ENCODE measurements at places on chromosomes 12 and 14.

DNA sequence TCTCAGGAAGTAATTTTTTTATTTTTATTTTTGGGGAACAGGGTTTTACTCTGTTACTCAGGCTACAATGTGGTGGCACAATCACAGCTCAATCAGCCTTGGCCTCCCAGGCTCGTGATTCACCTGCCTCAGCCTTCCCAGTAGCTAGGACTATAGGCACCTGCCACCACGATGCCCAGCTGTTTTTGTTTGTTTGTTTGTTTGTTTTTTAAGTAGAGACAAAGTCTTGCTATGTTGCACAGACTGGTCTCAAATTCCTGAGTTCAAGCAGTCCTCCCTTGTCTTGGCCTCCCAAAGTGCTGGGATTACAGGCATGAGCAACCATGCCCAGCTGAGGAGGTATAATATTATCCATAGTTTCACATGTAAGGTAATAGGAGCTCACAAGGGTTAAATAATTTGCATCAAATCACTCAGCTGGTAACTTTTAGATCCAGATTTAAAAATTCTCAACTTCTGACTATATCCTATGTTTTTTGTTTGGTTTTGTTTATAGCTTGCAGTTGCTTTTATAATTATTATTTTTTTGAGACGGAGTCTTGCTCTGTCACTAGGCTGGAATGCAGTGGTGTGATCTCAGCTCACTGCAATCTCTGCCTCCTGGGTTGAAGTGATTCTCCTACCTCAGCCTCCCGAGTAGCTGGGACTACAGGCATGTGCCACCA is 629.3 kb downstream of the DIO2 start:
- no peak for DNase-seq
- no peaks in the 10 kb centered on the region for H3K4me1 ChIP-seq
- H3K27me3 ChIP-seq = no peaks in the 10 kb centered on the region

GRCh38 chr12:16530268-16530850 is 75.6 kb downstream of the LMO3 start:
- H3K4me3 ChIP-seq = no peak overlapping the region
- DNase-seq = no peak
- no peaks in the 10 kb centered on the region for H3K4me1 ChIP-seq
- no peaks in the 10 kb centered on the region for H3K27me3 ChIP-seq
- no peak overlapping the region for H3K27ac ChIP-seq

GRCh38 chr14:77154421-77154820 is 12.8 kb upstream of the ZDHHC22 start:
- H3K27ac ChIP-seq = no peak overlapping the region
- no peaks in the 10 kb centered on the region for H3K4me1 ChIP-seq
- H3K27me3 ChIP-seq = peaks cover 21% of the 10 kb centered on the region
- no peak for DNase-seq

DNA sequence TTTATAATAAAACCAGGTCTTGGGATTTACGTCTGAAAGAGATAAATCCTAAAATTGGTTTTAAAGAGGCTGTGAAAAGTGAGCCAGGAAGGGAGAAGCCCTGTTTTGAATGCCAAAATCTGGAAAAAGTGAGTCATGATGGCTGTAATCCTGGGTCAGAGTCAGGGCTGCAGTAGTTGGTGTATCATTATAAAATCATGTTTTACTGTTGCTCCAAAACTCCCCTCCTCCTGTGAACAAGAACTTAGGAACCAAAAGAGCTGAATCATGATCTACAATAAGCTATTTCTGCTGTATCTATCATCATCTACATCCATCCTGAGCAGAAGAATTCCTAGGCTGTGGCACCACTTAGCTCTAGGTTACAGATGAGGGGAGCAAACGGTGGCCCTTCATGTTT is 79.3 kb downstream of the LMO3 start:
- no peaks in the 10 kb centered on the region for H3K36me3 ChIP-seq
- H3K27me3 ChIP-seq = no peaks in the 10 kb centered on the region
- DNase-seq = no peak
- H3K4me1 ChIP-seq = no peaks in the 10 kb centered on the region
- no peak overlapping the region for H3K27ac ChIP-seq

- H3K4me3 ChIP-seq = no peak overlapping the region
- no peaks in the 10 kb centered on the region for H3K36me3 ChIP-seq
- DNase-seq = no peak
- no peak overlapping the region for H3K27ac ChIP-seq
- H3K27me3 ChIP-seq = peaks cover 38% of the 10 kb centered on the region
- no peaks in the 10 kb centered on the region for H3K4me1 ChIP-seq
Measured at GRCh38 chr14:102929241-102930137, 7.0 kb downstream of the AMN start.

- DNase-seq = peak; percentile 11
- peaks cover 2% of the 10 kb centered on the region for H3K36me3 ChIP-seq
- peak overlapping the region; percentile 84 for H3K4me3 ChIP-seq
- H3K27me3 ChIP-seq = peaks cover 38% of the 10 kb centered on the region
- peak overlapping the region; percentile 44 for H3K27ac ChIP-seq
- peaks cover 13% of the 10 kb centered on the region for H3K4me1 ChIP-seq
Measured at GRCh38 chr12:52007158-52007921, 594 bp downstream of the TAMALIN start.

DNA sequence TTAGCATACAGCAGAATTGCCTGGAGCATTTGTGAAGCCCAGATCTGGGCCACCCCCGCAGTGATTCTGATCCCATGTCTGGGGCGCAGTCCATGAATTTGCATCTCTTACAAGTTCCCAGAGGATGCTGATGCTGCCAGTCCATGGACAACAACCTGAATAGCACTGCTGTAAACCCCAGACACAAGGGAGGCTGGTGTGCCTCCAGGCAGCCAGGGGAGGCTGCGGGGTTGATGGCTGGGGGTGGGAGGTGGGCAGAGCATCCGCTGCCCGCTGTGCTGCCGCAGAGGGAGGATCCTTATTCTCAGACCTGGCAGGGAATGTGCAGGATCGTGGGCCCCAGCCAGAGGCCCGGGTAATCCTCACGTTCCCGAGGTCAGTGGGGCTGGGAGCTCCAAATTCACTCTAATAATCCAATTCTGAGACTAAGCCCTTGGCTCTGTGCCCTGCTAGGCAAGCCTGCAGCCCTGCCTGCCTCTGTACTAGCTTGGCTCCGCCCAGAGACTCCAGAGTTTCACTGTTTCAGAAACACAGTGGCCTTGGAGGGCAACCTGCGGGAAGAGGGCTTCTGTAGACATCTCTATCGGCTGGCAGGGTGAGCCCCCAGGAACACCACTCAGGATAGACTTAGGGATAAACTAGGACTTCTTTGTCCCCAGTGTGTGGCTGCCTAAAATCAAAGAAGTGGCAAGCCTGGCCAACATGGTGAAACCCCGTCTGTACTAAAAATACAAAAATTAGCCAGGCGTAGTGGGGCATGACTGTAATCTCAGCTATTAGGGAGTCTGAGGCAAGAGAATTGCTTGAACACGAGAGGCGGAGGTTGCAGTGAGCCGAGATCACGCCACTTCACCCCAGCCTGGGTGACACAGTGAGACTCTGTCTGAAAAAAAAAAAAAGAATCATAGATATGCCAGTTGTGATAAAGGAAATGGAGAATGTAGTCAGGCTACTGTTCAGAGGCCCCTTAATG is 17.8 kb upstream of the MLEC start:
- DNase-seq = no peak
- no peak overlapping the region for H3K27ac ChIP-seq

- H3K4me3 ChIP-seq = no peak overlapping the region
- no peaks in the 10 kb centered on the region for H3K36me3 ChIP-seq
- H3K27me3 ChIP-seq = no peaks in the 10 kb centered on the region
Measured at GRCh38 chr12:61161961-61162360, 1098.2 kb upstream of the USP15 start.

GRCh38 chr12:40262657-40263056 is 37.9 kb downstream of the LRRK2 start:
- H3K4me1 ChIP-seq = no peaks in the 10 kb centered on the region
- DNase-seq = no peak
- no peaks in the 10 kb centered on the region for H3K36me3 ChIP-seq
- no peak overlapping the region for H3K4me3 ChIP-seq
- no peak overlapping the region for H3K27ac ChIP-seq
- peaks cover 3% of the 10 kb centered on the region for H3K27me3 ChIP-seq

DNA sequence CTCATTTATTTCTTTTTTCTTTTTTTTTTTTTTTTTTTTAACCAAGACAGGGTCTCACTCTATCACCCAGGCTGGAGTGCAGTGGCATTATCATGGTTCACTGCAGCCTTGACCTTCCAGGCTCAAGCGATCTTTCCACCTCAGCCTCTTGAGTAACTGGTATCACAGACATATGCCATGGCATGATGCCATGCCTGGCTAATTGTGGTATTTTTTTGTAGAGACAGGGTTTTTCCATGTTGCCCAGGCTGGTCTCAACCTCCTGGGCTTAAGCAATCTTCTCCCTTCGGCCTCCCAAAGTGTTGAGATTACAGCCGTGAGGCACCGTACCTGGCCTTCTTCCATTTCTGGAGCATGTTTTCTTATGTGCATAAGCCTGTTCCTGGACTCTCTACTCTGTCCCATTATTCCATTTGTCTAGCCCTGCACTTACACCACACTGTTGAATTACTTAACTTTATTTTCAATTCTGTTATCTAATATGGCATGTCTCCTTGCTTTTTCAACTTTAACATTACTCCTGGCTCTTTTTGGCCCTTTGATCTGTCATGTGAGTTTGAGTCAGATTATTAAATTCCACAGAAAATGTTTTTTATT is 47.9 kb upstream of the PTGDR start:
- H3K4me3 ChIP-seq = no peak overlapping the region
- DNase-seq = no peak
- H3K27me3 ChIP-seq = peaks cover 2% of the 10 kb centered on the region
- H3K4me1 ChIP-seq = peaks cover 7% of the 10 kb centered on the region
- H3K27ac ChIP-seq = no peak overlapping the region

DNA sequence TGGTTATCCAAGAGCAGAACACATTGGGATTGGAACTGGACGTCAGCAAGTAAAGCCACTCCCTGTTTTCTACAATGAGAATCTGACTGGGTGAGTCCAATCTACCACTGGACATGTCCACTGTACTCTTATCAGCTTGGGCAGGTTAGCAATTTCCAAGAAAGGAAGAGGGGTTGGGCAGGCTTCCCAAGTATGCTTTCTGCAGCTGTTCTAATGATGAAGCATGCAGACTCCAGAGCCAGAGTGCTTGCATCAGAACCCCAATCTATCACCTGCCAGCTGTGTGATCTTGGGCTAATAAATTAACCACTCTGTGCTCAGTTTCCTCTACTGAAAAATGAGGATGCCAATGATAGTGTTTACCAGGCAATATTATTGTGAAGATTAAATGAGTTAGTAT is 92.0 kb downstream of the EMP1 start:
- peaks cover 2% of the 10 kb centered on the region for H3K27me3 ChIP-seq
- H3K4me1 ChIP-seq = no peaks in the 10 kb centered on the region
- no peak for DNase-seq
- H3K27ac ChIP-seq = no peak overlapping the region
- no peak overlapping the region for H3K4me3 ChIP-seq

All from activated T-helper 1 cell treated with anti-CD3 and anti-CD28 coated beads, Interleukin-12 subunit alpha, Interleukin-12 subunit beta, Interleukin-2, Interleukin-4 antibody, amounts not matched to agents 30 ng/mL and 10 ng/mL and 1 ng/mL, durations not matched to agents 14 hours and 24 hours and 36 hours (primary cell).